ENCODE measurements at places on chromosomes 11 and 22.

- no peak for DNase-seq
Measured at GRCh38 chr22:27151407-27151806, 494.0 kb downstream of the MIAT start.

GRCh38 chr11:92455210-92455790 lies 230.7 kb downstream of the FAT3 start:
- DNase-seq: no peak

GRCh38 chr11:6616596-6617250 lies 2.5 kb downstream of the TPP1 start:
- DNase-seq: no peak

GRCh38 chr11:1845095-1845429 lies 6.3 kb downstream of the TNNI2 start:
- no peak for DNase-seq
